ENCODE measurements at places on chromosomes 5 and 9. TPM values are rescaled to one million over a fixed set of nuclear protein-coding genes. Genes with fewer than 3 reads are reported as not detected.

AFAP1L1 gene
- 2.8 TPM for total RNA-seq

PRLR gene
- total RNA-seq: 2.7 TPM

GDF9 gene
- not detected for total RNA-seq

SLC23A1 gene
- not detected for total RNA-seq

- no peak overlapping the region for H3K4me3 ChIP-seq
- DNase-seq: no peak
- no peaks in the 10 kb centered on the region for H3K36me3 ChIP-seq
- no peak overlapping the region for H3K27ac ChIP-seq
- H3K4me1 ChIP-seq: no peaks in the 10 kb centered on the region
These were observed 1652.3 kb upstream of the WWC1 start for GRCh38 chr5:166639151-166639550.

GRCh38 chr5:121006217-121006616 is 542.1 kb downstream of the PRR16 start:
- H3K27ac ChIP-seq: no peak overlapping the region
- no peak overlapping the region for H3K4me3 ChIP-seq
- no peaks in the 10 kb centered on the region for H3K4me1 ChIP-seq
- H3K27me3 ChIP-seq: no peaks in the 10 kb centered on the region
- H3K36me3 ChIP-seq: no peaks in the 10 kb centered on the region

GRCh38 chr5:15026944-15027343 is 155.4 kb upstream of the ANKH start:
- DNase-seq: no peak
- no peaks in the 10 kb centered on the region for H3K36me3 ChIP-seq
- no peaks in the 10 kb centered on the region for H3K4me1 ChIP-seq
- no peak overlapping the region for H3K4me3 ChIP-seq
- H3K27ac ChIP-seq: no peak overlapping the region

DNA sequence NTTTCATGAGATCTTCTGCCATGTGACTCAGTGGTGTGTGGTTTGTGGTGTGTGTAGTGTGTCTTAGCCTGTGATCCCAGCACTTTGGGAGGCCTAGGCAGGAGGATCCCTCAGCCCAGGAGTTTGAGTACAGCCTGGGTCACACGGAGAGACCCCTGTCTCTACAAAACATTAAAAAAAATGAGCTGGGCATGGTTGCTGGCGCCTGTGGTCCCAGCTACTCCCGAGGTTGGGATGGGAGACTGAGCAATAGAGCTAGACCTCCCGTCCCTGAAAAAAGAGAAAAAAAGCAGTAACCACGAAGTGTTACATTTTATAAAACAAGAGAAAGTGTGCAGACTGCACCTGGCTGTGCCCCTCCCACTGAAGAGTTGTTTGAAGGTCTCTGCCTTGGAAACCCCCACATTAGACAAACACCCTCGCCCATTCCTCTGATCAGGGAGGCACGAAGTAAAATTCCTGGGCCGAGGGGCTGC is 21.2 kb upstream of the RNU6ATAC start:
- H3K27ac ChIP-seq: no peak overlapping the region
- H3K4me1 ChIP-seq: no peaks in the 10 kb centered on the region
- no peaks in the 10 kb centered on the region for H3K36me3 ChIP-seq
- no peak overlapping the region for H3K4me3 ChIP-seq
- no peak for DNase-seq

- H3K27ac ChIP-seq: no peak overlapping the region
- H3K36me3 ChIP-seq: no peaks in the 10 kb centered on the region
- H3K4me1 ChIP-seq: no peaks in the 10 kb centered on the region
- no peaks in the 10 kb centered on the region for H3K27me3 ChIP-seq
- no peak overlapping the region for H3K4me3 ChIP-seq
These were observed 887 bp downstream of the PTPDC1 start for GRCh38 chr9:94085062-94085639.
